ENCODE measurements at places on chromosomes 7 and 10.

DNA sequence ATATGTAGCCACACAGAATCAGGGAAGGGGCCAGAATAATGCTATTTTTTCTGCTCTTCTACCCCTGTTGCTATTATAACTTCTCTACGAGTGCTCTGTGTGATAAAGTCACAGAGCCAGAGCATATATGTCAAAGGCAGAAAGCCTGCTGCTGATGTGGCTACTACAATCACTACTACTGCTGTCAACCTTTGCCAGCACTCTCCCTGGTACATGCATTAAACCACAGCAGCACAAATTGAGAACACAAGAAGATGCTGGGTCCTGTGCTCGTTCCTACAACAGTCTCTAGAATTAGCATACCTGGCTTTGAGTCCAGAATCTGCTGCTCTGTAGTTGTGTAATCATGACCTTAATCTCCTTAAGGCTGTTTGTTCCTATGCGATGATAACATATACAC is 108.6 kb downstream of the SEMA3A start:
- DNase-seq, result no peak

GRCh38 chr7:87220026-87220733 is 648 bp upstream of the TMEM243 start:
- peak; percentile 78 for DNase-seq

DNA sequence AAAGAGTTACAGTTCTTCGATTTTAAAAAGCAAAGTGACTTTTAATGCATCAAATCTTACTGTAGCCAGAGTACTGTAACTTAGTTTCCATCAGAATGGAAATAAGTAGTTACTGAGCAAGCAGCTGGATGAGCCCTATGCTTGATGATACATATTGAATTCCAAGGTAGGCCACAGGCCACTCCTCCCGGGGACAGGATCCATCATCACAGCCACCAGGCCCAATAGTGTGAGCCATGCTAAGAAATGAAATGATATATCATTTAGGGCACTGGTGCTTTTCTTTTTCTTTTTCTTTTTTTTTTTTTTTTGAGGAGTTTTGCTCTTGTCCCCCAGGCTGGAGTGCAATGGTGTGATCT is 42.9 kb upstream of the TOMM7 start:
- no peak for DNase-seq

DNA sequence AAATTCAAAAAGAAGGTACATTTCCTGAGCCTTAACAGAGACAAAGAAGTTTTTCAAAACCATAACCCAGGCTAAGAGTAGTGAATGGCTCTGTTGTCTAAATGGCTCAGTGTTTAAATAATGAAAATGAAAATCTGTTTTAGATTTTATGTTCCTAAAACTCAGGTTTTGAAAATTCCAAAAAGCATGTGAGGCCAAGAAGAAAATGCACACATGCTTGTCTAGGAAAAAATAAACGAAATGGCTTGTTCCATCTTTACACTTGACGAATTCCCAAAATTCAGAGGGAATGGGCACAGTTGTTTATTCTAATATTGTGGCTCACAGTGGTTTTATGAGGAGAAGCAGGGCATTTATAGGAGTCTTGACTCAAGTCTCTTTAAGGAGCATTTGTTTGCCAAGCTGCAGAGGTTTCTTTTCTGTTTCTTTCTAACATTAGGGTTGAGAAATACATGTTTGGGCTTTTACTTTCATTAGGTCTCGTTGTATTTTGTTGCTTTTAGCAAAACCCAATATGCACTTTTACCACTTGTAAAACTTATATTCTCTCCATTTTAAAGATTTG is 527.6 kb upstream of the ANKRD30A start:
- DNase-seq, result no peak

GRCh38 chr10:102804382-102805055 is 32.7 kb downstream of the CYP17A1 start:
- no peak for DNase-seq

DNA sequence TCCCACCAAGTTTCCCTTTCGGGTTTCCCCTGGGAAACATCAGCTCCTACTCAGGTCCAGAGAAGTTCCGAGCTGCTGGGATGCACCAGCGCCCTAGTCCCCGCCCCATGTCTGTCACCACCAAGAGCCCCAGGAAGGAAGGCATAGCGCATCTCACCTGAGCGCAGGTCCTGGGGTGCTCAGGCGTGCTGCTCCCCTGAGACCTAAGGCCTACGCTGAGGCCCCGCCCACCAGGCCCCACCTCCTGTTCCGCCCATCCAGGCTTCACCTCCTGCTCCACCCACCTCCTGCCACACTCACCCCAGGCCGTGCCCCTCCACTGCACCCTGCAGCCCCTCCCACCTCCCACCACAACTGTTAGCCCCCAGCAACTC is 1.2 kb upstream of the TFR2 start:
- DNase-seq, result no peak

- no peak for DNase-seq
Observed at GRCh38 chr7:16015981-16016380, 329.5 kb upstream of the MEOX2 start.

GRCh38 chr7:149317986-149318672 is 56.1 kb downstream of the ZNF783 start:
- DNase-seq, result no peak

- DNase-seq, result no peak
Observed at GRCh38 chr7:81529785-81530184, 240.1 kb downstream of the HGF start.

- DNase-seq, result no peak
Observed at GRCh38 chr10:59470570-59470969, 108.2 kb upstream of the FAM13C start.

DNA sequence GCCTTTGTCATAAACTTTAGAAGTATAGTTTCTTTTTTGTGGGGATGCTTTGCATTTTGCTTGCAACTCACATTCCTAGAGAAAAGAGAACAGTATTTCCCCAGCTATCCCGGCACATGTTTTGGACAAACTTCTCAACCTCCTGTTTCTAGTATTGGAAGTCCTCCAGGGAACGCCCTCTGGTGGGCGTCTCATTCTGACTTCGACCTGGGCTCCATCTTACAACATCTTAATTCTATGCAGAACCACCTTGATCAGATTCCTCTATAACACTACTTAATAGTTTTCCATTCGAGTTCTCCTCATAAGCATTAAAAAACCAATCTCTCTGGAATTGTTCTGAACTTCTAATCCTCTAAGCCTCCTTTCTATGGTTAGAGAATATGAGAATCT is 139.5 kb upstream of the FZD8 start:
- DNase-seq, result no peak

DNA sequence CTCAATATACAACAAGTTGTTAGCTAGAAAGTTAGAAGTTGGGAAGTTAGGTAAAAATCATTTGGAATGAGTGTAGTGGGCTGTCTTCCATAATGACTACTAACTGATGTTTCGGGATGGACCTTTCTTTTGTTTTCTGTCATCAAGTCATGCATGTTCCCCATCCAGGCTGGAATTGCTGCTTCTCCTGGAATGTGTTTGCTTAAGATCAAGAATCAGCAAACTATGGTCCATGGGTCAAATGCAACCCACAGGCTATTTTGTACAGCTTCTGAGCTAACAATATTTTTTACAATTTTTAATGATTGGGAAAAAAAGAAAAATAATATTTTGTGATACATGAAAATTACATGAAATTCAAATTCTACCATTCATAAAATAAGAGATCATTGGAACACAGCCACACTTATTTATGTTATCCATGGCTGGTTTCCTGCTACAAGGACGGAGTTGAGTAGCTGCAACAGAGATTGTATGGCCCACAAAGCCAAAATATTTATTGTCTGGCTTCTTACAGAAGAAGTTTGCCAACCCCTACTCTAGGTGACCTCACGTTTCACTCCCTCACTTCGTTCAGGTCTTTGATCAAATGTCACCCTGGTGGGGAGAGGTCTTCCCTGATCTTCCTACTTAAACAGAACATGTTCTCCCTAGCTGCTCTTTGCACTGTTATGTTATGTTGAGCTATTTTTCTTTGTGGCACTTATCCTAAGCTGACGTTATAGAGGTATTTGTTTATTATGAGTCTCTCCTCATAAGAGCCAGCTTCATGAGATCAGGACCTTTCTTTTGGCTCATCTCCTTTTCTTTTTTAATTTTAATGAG is 127.1 kb downstream of the RALA start:
- no peak for DNase-seq

GRCh38 chr7:25619381-25619780 is 391.1 kb upstream of the NPVF start:
- no peak for DNase-seq

DNA sequence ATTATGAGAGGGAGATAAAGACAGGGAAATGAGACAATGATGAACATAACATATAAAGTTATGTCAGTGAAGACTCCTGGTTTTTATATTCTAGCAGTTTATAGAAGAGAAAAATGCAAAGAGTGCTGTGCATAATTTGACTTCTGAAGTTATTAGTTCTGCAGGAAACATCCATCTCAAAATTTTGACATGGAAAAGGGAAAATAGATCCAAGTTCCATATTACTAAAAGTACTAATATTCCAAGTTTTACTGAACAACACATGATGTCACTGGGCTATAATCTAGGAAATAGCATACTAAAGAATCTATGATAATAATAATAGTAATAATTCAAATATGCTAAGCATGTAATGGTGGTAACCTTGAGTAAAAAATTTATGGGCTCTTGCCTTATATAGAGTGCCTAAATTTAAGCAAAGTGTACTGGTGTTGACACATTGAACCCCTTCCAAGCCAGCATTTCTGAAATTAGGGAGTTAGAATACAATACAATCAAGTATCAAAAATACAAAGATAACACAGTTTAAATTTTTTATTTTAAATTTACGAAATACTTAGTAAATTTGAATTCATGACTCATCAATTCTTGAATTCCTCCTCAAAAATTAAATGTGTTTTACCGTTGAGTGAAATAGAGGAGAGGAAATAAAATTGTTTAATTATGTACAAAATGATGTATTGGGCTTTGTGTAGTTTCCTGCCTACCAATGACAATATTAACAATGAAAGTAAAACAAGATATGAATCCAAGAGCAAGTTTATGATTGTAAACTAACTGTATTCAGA is 102.8 kb upstream of the KCND2 start:
- DNase-seq, result no peak

- DNase-seq, result peak; percentile 70
Observed at GRCh38 chr7:137590071-137590755, 246.7 kb upstream of the PTN start.

DNA sequence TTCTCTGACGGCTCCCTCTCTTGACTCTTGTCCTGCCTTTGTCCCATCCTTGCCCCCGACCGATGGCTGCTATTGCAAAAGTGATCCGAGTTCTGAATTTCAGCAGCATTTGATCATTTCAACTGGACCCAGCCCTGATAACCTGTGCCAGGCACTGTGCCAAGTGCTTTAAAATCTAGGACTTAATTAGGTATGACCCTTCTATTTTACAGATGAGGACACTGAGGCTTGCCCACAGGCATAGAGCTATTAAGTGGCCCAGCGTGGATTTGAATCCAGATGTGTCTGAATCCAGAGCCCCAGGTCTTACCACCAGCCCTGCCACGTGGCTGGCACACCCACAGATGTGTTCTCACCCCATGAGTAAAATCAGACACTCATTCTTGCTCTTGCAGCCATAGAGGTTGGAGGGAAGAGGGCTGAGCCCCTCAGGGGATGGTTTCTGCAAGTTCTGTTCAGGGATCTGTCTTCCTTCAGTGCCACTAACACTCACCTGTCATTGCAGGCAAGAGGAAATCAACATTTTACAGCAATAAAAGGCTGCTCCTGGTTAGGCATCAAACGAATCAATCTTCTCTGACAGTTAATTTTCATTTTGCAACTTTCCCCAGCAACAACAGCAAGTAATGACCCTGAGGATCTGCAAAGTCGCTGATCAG is 101.2 kb downstream of the GRID1 start:
- no peak for DNase-seq

DNA sequence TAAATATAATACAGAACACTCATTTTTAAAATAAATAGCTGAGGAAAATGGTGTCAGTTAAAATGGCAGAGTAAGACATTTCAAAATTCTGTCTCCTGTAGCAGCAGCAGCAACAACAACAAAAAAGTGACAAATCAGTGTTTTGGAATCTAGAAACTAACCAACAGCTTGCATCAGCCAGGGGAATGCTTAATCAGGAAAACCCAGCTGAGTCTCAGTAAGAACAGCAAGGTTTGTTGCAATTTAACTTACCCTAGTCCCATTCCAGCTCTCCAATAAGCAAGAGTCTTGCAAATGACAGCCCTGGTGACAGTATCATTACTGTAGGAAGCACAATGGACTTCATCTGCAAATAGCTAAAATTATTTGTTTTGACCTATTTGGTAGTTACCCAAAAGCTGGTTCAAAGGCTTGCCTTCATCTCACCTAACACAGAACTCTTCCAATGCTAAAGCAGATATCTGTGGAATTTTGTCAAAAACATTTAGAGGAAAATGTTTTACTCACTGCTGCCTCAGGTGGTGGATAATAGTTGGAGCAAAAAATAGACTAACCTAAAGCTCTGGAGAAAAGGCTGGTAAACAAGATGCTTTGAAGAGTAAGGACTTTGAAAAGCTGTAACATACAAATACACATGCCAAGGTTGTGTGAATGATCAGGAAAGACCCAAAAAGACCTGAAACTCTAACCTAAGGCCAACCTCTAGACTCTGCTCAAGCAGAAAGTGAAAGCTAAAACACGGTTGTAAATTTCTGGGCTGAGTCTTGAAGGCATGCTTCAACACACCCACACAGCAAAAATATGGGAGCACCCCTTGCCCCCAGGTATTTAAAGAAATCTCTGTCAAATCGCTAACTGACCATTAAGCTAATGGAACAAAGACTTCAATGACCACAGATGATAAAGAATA is 9.9 kb upstream of the ARHGAP22 start:
- peak; percentile 50 for DNase-seq

- no peak for DNase-seq
Observed at GRCh38 chr10:125284875-125285597, 124.7 kb upstream of the CTBP2 start.
